Keratinocyte (primary cell): ENCODE measurements at places on chromosomes 3 and 15. TPM values are rescaled to one million over a fixed set of nuclear protein-coding genes. Genes with fewer than 3 reads are reported as not detected.

Gene SIDT1
- polyA plus RNA-seq: 0.08 to 0.12 TPM (median 0.09 TPM) in 3 replicates

Gene NANOGP8
- polyA plus RNA-seq: 0.12 TPM in 1 of 3 replicates, not detected in the others

Gene RYR3
- 0.01 to 0.09 TPM (median 0.04 TPM) in 3 replicates for polyA plus RNA-seq

Gene TRPC1
- 3.9 to 9.1 TPM (median 5.1 TPM) in 3 replicates for polyA plus RNA-seq

Gene PPP1R14D
- not detected in 3 replicates for polyA plus RNA-seq

Gene COL6A6
- not detected in 3 replicates for polyA plus RNA-seq

Gene EEF1AKMT4
- polyA plus RNA-seq: 10.8 to 18.6 TPM (median 13.2 TPM) in 3 replicates

Gene KLHL40
- polyA plus RNA-seq: not detected in 3 replicates

Gene FAM219B
- 32.1 to 73.4 TPM (median 45.4 TPM) in 3 replicates for polyA plus RNA-seq

Gene VIPR1
- 4.5 to 10.0 TPM (median 8.5 TPM) in 3 replicates for polyA plus RNA-seq

Gene TMEM207
- not detected in 3 replicates for polyA plus RNA-seq

Gene TMEM212
- polyA plus RNA-seq: 0.12 TPM in 1 of 3 replicates, not detected in the others

Gene SCG5
- polyA plus RNA-seq: 14.5 to 29.2 TPM (median 15.8 TPM) in 3 replicates

Gene PLCL2
- polyA plus RNA-seq: 0.11 to 0.20 TPM (median 0.12 TPM) in 3 replicates

Gene CYP11A1
- polyA plus RNA-seq: 0.27 TPM in 1 of 3 replicates, not detected in the others

Gene TM6SF1
- polyA plus RNA-seq: 0.05 TPM in 1 of 3 replicates, not detected in the others

Gene C15orf61
- 1.4 to 2.6 TPM (median 1.5 TPM) in 3 replicates for polyA plus RNA-seq

Gene BCHE
- 0.71 to 2.0 TPM (median 1.7 TPM) in 3 replicates for polyA plus RNA-seq

Gene PLA2G4E
- polyA plus RNA-seq: 1.1 to 6.7 TPM (median 3.5 TPM) in 3 replicates

Gene TMEM44
- 13.3 to 19.1 TPM (median 16.6 TPM) in 3 replicates for polyA plus RNA-seq

Gene GPR156
- polyA plus RNA-seq: 0.08 to 0.24 TPM (median 0.17 TPM) in 3 replicates

Gene SPINT1
- polyA plus RNA-seq: 30.1 to 146 TPM (median 40.9 TPM) in 3 replicates

Gene INSYN1
- 0.26 to 1.5 TPM (median 0.47 TPM) in 3 replicates for polyA plus RNA-seq

Gene LNP1
- 0.19 to 0.95 TPM (median 0.64 TPM) in 3 replicates for polyA plus RNA-seq
